ENCODE measurements at places on chromosomes 5 and 9.

DNA sequence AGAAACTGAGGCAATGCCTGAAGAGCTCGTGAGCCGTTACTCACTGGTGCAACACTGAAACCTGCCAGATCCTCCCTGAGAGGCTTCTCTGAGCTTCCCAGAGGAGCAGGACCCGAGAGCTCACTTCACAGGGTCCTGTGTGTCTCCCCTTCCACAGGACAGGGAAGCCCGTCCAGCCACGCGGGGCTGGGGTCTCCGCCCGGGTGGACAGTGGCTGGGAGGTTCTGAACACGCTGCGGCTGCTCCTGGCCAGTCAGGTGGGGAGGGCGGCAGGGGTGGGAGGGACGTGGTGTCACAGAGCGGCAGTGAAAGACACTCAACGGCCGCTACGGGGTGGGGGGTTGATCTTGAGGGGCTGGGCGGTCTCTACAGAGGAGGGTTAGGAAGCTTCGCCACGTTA lies 290 bp upstream of the ZDHHC11 start:
- DNase-seq, result no peak

- no peak for DNase-seq
Observed at GRCh38 chr9:131817627-131818026, 77.8 kb upstream of the RAPGEF1 start.

DNA sequence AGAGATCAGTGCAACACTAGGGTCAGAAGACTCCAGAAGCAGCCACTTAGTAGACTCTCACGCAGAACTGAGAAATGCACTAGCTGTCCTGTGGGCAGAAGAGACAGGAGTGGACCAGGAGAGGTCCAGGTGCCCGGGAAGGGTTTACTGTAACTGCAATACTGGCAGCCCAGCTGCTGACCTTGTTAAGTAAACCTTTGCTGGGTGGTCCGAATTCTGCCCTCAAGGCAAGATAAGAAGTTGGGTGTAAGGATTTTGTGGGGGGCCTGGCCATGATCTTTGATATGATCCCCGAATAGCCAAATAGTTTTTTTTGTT lies 91.3 kb downstream of the PDE6A start:
- DNase-seq, result no peak

- DNase-seq, result no peak
Observed at GRCh38 chr5:116507941-116508655, 66.5 kb downstream of the SEMA6A start.

DNA sequence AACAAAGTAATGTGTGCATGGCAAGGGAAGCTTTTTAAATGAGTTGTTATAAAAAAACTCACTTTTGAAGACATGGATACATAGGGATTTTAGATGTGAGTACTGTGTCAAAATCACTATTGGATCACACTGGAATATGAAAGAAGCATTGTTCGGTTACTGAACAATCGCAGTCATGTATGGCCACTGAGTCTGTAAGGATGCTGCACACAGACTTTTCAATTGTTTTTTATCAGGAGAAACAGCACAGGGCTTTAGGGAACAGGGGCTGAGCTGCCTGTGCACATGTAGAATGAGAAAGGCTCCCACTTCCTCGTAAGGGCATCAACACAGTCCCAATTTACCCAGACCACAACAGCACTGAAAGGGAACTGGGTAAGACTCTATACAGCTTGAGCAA lies 1333.9 kb upstream of the DMAC1 start:
- DNase-seq, result no peak

DNA sequence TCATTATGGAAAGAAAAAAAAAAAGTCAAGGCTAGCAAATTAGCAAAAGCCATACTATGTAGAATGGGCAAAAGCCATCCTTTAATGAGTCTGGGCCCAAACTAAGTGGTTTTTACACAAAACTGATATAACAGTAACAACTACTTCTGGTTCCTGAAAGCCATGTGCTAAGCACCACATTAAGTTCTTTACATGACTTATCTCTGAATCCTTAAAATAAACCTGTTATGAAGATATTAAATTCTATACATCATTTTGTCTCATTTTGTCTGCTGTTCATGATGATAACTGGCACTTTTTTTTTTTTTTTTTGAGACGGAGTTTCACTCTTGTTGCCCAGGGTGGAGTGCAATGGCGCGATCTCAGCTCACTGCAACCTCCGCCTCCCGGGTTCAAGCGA lies 5.0 kb downstream of the FNIP1 start:
- DNase-seq, result no peak

- DNase-seq, result no peak
Observed at GRCh38 chr5:42306287-42306686, 117.0 kb upstream of the GHR start.
